ENCODE measurements at places on chromosomes 5 and 9.

- peak; percentile 82 for DNase-seq
Measured at GRCh38 chr5:138353560-138354080, 1.1 kb downstream of the KDM3B start.

GRCh38 chr5:85823462-85824426, 794.0 kb upstream of the COX7C start:
- no peak for DNase-seq

- DNase-seq: no peak
Measured at GRCh38 chr5:131394128-131394527, 130.3 kb downstream of the CDC42SE2 start.

DNA sequence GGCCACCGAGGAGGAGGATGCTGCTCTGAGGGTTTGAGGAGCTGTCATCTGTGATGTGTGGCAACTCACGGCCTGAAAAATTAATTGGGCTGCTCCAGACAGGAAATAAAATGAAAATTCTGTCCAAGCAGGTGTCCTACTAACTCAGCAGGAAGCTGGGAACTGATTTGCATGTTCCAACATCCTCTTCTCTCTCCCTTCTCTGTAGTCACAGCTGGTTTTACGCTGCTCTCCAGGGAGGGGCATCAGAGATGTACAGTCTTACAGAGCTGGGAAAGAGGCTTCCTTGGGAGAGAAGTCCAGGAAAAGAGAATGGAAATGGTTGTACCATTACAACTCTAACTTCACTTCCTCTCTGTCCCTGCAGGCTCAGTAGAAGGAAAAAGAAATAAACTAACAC, 24.2 kb upstream of the SIL1 start:
- no peak for DNase-seq

GRCh38 chr9:131465401-131465800, 37.3 kb upstream of the POMT1 start:
- no peak for DNase-seq

DNA sequence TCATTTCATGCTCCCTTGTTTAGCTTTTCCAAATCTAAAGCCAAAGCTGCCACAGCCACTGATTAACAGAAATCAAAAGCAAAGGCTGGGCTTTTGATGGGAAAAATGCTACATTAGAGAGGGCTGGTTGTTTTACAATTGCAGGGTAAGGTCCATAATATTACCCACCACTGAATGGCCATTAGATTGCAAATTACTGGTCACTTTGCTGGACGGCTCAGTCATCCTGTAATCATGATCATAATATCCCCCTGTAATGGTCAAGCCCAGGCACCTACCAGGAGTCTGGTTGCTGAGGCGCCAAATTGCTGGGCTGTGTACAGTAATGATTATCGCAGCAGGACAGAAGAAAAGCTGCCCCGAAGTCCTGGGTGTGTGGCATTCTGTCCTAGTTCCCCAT, 286.5 kb downstream of the ZSWIM6 start:
- DNase-seq: no peak

GRCh38 chr5:6359555-6360322, 18.6 kb downstream of the MED10 start:
- no peak for DNase-seq

DNA sequence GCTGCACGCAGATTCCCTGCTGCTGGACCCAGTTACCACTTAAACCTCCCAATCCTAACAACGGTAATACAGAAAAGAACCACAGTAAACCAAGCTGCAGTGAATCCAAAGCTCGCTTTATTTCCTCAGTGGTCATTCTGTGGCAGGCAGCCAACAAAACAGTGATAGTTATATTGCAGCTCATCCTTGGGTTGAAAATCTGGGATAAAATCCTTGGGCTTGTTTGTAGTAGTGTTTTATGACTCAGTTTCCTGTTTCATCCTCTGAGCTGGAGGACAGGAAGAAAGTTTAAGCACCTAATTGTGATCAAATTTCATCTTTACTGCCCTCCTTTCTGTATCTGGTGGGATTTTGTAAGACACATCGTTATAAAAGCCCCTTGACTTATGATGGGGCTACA, 31.4 kb downstream of the HMGCR start:
- no peak for DNase-seq

GRCh38 chr5:156753846-156754245, 96.2 kb upstream of the PPP1R2B start:
- DNase-seq: no peak

- no peak for DNase-seq
Measured at GRCh38 chr9:78595200-78595945, 298.4 kb downstream of the PSAT1 start.

GRCh38 chr5:2993771-2994170, 242.3 kb upstream of the IRX2 start:
- DNase-seq: no peak

GRCh38 chr9:15310107-15310850, 3.3 kb upstream of the TTC39B start:
- no peak for DNase-seq

DNA sequence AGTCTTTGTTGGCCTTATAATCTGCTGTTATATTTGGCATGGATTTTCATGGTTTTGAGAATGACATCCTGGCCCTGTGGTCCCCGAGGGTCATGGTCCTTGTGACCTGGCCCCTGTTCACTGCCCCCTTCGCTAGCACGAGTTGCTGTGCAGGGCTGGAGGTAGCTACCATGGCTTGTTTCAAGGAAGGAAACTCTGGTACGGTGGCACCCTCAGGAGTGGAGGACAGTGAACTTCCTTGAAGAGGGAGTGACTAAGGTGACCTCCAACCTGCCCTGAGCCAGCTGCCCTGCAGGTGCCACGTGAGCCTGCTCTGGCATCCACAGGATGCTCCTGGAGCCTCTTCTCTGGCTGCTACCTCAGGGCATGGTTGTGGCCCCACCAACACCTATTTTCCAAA, 62.1 kb downstream of the MTAP start:
- DNase-seq: no peak

DNA sequence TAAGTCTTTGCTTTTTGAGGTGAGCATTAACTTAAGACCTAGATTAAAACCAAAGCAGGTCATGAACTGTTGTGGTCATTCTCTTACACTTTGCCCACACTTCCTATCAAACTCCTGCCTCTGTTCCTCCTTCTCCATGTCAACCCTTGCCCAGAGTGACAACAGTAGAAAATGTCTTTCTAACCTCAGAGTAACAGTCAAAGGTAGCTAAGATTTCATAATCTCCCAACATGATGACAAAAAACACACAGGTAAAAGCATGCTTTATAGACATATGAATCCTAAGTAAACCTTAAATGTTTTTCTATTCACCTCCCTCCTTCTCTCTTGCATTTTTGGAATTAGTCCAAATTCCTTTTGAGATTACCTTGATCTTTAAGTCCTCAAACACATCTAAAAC, 422.3 kb downstream of the SPATA31D1 start:
- DNase-seq: no peak

- no peak for DNase-seq
Measured at GRCh38 chr9:85292261-85292660, 449.5 kb downstream of the AGTPBP1 start.

DNA sequence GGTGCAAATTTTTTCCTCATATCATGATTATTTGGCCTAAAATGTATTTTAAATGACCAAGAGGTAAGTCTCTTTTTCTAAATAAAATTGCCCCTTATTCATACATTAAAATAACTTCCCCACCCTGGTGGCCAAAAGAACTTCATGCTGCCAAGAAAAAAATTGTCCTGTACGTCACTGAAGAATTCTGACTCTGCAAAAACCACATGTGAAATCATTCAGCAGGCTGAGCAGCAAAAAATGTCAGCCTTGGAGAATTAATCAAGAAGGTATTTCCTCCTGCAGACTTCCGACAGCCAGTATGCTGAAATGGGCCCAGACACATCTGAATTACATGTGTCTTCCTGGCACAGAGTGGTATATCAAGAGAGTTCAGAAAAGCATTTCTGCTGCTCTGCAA, 94.6 kb upstream of the HMHB1 start:
- DNase-seq: no peak

- DNase-seq: peak; percentile 4
Measured at GRCh38 chr9:1051210-1051583, 1.0 kb downstream of the DMRT2 start.

GRCh38 chr9:116276196-116276493, 122.6 kb downstream of the PAPPA start:
- no peak for DNase-seq

DNA sequence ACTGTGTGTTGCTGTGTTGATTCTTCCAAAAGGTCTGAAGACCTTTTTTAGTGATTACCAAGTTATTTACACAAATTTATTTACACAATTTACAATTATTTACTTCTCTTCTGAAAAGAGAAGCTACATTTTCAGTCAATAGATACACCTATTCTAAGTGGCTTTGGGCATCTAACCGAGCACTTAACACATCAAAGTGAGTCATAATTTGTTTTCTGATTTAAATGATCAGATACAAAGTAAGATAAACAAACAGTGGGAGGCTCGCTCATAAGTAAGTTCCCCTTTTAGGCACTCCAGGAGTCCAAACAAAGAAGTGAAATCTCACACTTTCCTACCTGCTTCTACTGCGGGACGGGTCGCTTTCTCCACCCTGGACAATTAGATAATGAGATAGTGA, 90.2 kb downstream of the APBA1 start:
- DNase-seq: peak; percentile 37

DNA sequence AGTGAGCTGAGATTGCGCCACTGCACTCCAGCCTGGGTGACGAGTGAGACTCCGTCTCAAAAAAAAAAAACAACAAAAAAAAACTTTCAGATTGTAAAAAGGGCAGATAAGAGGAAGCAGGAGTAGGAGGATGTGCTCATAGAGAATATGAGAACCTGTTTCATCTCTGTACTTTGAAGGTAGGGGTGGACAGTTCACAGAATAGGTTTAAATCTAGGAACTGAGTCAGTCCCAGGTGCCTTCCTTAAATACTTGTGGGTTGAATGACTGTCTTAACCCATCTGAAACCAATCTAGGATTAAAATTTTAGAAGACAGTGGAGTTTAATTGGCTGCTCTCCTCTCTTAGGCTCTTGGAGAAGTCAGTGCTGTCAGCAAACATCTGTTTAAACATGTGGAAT, 12.4 kb downstream of the POLK start:
- no peak for DNase-seq

DNA sequence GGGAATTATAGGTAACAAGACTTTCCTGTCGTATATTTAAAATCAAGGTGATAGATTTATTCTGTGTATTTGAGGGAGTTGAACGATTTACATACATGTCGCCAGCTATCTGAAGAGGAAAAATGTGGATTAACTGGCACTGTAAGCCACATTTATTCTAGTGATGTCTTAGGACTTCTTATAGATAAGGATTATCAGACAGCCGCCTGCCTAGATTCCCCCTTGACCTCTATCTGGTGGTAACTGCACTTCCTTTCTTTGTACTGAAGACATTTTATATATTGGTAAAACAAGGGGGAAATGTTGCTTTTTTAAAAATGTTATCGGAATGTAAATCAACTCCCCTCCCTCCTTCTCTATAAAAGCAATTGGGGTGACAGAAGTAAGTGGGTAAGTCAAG, 39.3 kb upstream of the F2RL2 start:
- DNase-seq: no peak

- DNase-seq: no peak
Measured at GRCh38 chr9:119086590-119086989, 282.6 kb downstream of the BRINP1 start.

GRCh38 chr9:129399634-129399990, 221.3 kb downstream of the C9orf50 start:
- no peak for DNase-seq

- no peak for DNase-seq
Measured at GRCh38 chr9:99556998-99557397, 264.7 kb upstream of the NR4A3 start.

- no peak for DNase-seq
Measured at GRCh38 chr5:125823572-125823971, 599.6 kb upstream of the GRAMD2B start.

DNA sequence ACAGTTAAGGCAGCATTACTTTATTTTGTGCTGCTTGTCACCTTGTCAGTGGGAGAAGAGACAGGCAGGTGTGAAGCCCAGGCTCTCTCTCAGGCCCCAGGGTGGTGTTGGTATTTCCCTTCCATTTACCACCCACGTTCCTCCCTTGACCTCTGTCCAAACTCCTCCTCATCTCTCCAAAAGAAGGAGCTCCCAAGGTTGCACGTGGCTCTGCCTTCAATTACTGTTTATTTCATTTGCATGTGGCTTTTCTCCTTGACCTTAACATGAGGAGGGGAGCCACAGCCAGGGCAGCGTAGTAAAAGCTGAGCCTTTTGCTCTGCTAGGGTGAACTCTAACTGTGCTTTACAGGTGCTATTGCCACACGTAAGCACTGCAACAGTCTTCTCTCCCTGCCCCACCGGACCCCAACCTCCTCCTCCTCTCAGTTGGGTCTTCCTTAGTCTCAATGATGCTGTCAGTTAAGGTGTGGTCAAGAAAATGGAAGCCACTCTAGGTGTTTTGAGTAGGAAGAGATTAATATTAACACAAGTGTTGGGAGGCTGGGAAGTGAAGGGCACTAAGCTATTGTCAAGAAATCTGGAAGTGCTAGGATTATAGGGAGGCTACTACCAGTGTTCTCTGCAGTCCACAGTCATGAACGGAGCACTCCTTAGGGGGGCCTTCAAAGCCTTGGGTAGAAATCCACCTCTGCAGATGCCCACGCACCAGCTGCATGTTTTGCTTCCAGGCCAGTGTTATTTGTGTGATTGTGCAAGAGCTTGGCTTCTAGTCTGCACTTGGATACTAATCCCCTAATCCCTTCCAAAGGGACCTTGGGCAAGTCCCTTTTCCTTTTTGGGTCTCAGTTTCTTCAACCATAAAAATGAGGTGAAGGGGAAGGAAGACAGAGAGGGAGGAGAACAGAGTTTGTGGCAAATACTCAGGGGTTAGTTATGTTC, 3.9 kb upstream of the ALDH1B1 start:
- no peak for DNase-seq

- DNase-seq: peak; percentile 68
Measured at GRCh38 chr9:133995012-133995896, 3.1 kb upstream of the VAV2 start.

- no peak for DNase-seq
Measured at GRCh38 chr5:163766936-163767670, 261.7 kb downstream of the MAT2B start.

DNA sequence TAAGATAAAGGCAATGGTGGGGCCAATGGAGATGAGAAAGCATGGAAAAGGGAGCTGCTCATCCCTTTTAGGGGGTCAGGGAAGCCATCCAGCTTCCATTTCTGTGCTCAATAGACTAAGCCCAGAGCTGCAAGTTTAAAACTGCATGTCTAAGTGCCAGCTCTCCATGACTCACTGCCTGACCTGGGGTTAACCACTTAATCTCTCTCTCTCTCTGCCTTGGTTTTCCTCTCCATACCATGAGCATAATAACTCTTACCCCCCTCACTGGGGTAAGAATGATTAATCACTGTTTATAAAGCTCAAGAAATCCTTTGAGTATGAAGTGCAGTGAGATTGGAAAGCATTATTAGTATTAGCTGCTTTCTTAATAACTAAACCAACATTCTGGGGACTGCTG, 1382.4 kb upstream of the WWC1 start:
- DNase-seq: no peak
